ENCODE measurements at places on chromosomes 16 and 17.
A peak's percentile ranks its signal among the peaks of the same experiment; 100 is the strongest.

DNA sequence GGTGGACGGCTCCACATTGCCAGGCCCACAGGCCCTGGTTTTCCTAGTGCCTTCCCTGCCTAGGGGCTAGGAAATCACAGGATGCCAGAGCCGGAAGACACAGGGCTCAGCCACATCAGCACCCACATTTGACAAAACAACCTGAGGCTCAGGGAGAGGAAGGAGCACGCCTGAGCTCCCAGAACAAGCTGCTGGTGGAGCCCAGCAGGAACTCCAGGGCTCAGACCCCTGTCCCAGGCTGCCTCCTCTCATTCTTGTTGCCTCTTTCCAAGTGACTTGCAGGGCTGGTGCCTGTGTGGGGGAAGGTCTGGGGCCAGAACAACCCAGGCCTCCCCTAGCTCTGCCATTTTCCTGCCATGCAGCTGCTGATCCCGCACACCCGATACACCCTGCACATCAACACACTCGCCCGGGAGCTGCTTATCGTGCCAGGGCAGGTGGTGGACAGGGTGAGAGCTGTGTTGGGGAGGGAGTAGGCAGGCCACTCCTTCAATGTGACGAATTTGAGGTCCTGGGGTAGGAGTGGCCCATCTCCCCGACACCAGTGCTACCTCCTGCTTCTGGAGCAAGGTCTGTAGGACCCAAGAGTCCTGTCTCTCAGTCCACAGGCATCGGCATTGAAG lies 7.6 kb downstream of the ALOX15B start:
- DNase-seq, result no peak

DNA sequence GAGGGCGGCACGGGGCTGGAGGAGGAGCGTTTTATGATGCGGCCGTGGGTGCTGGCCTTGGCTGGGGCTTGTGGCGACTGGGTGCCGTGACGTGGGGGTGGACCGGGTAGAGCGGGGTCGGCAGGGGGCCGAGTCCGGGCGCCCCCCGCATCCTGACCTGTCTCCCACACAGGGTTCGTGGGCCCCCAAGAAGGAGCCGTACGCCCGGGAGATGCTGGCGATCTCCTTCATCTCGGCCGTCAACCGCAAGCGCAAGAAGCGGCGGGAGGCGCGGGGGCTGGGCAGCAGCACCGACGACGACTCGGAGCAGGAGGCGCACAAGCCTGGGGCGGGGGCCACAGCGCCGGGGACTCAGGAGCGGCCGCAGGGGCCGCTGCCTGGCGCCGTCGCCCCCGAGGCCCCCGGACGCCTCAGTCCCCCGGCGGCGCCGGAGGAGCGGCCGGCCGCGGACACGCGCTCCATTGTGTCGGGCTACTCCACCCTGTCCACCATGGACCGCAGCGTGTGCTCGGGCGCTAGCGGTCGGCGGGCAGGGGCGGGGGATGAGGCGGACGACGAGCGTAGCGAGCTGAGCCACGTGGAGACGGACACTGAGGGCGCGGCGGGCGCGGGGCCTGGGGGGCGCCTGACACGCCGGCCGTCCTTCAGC lies 81.6 kb downstream of the ARHGAP23 start:
- DNase-seq, result no peak

DNA sequence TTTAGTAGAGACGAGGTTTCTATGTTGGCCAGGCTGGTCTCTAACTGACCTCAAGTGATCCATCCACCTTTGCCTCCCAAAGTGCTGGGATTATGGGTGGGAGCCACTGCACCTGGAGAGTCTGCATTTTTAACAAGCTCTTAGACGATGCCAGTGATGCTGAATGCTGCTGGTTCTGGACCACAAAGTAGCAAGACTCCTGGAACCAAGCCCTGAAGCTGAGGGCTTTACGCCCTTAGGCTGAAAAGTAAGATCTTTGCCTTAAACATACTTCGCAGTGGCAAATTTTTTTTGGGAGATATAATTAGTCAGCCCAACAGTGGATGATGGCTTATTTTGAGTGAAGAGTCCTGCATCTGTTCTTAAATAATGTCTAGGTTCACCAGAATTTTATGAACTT lies 14.0 kb downstream of the METTL9 start:
- no peak for DNase-seq

- DNase-seq, result no peak
Measured at GRCh38 chr16:54935266-54935968, 4.8 kb downstream of the IRX5 start.

DNA sequence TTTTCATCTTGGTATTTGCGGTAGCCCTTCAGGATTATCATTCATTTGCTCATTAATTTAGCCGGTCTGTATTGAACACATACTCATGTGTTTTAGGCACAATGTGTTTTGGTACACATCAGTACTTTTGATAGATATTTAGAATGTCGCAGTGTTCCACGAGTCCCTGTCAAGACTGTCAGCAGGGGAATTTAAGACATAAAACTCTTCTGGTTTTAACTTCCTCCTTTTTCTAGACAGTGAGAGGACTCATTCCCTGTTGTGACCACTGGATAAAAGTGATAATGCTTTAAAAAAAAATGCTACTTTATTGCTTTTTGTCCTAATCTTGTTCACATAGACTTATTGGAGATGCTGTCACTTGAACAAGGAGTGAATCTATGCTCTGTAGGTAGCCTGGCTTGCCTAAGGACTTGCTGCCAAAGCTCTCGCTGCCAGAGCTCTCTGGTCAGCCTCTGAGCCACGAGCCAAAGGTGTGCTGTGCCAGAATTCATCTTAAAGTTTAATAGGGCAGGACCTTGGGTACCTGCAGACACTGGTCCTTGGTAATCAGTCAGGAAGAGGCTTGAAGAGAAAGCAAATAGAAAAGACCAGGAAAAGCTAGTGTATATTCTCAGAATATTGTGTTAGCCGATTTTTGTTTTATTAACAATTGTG lies 5.4 kb downstream of the DCAF7 start:
- no peak for DNase-seq

- no peak for DNase-seq
Measured at GRCh38 chr17:39045948-39046679, 78.9 kb upstream of the FBXO47 start.

- no peak for DNase-seq
Measured at GRCh38 chr17:1553354-1554266, 9.0 kb downstream of the PITPNA start.

GRCh38 chr17:78168903-78169793 lies 767 bp downstream of the SYNGR2 start:
- peak; percentile 48 for DNase-seq

- peak; percentile 38 for DNase-seq
Measured at GRCh38 chr17:19003543-19004420, 782 bp downstream of the FAM83G start.

DNA sequence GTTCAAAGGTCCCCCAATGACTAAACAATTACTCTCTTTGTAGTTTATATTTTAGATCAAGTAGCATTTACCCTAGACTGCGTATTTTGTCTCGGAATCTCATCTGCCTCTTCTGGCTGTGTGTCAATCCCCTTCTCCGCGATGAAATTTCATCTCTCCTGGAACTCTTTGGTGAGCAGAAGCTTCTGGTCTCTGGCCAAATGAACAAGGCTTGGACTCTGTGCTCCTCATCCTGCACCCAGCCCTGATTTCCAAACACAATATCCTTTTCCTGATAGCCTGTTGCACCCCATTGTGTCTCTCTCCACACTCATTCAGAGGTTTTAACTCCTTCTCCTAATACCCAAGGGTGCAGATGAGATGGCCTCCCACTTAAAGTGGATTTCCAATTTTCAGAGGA lies 609.4 kb upstream of the CDH5 start:
- DNase-seq, result no peak

DNA sequence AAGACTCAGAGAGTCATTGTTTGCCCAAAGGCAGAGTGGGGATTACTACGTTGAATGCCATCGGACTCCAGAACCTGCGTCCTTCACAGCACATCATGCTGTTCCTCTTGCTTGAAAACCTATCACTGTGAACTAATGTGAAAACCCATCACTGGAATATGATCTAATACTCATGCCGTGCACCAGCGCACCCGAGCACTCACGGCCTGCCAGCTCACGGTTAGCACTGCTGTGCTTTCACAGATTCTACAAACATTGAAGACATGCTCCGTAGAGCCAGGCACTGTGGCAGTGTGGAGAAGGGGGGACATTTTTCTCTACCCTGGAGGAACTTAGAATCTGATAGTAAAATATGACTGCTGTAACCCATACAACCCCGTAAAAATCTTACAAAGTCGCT lies 350.4 kb downstream of the C16orf95 start:
- no peak for DNase-seq

DNA sequence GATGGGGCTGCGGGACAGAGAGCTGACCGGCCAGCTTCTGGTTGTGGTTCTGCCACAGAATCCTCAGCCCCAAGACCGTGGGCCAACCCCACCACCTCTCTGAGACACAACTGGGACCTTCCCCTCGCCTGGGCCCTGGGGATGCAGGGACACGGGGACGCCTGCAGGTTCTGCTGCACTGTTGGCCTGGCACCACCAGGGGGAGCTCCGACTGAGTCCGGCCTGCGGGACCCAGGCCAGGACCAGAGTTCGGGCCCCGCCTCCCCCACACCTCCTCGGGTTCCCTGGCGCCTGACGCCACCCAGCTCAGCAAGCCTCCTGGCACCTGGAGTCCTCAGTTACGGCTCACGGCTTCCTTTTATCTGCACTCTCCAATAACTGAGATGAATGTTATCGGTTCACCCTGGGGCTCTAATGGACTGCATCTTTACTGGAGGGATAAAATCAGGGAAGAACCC lies 27.3 kb downstream of the TBC1D16 start:
- DNase-seq, result peak; percentile 63

DNA sequence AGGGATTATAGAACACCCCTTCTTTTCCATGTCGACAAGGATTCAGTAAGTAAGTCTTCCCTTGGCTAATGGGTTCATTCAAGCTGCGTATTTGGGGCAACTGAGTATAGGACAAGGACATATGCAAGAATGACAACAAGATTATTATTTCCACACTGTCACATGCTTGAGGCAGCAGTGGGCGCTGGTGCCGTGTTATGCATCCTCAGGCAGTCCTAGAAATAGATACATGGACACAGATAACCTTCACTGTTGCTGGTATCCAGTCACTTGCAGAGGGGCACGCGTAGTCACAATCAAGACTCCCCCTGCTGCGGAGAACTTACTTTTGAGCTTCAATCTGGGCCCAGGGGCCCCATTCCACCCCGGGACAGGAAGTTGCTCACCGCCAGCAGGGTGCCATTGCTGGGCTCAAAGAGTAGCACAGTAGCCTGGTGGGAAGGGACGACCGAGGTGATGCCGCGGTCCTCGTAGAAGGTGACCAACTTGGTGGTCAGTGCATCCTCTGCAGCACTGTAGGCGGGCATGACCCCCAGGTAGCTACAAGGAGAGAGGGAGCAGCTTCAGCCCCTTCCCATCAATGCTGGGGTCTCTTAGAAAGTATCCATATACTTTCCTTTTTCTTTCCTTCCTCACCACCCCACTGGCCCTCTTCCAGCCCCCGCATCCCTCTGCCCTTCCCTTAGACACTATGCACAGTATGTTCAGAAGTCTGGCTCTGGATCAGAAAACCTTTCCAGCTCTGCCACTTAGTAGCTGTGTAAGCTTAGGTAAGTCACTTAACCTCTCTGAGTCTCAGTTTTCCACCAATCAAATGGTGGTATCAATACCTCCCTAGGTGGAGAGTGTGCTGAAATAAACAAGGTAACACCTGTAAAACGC lies 804 bp downstream of the CRYM start:
- DNase-seq, result no peak

- DNase-seq, result no peak
Measured at GRCh38 chr17:65750166-65750565, 188.7 kb upstream of the AXIN2 start.

- DNase-seq, result no peak
Measured at GRCh38 chr17:43129671-43130010, 4.5 kb upstream of the BRCA1 start.

GRCh38 chr17:65553646-65554552 lies 7.5 kb downstream of the AXIN2 start:
- no peak for DNase-seq

DNA sequence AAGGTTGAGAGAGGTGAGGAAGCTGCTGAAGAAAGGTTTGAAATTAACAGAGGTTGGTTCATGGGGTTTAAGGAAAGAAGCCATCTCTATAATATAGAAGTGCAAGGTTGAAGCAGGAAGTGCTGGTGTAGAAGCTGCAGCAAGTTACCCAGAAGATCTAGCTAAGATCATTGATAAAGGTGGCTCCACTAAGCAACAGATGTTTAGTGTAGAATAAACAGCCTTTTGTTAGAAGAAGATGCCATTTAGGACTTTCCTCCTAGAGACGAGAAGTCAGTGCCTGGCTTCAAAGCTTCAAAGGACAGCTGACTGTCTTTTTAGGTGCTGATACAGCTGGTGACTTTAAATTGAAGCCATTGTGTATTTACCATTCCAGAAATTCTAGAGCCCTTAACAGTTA lies 29.3 kb downstream of the GOSR1 start:
- DNase-seq, result no peak

GRCh38 chr16:72241930-72242329 lies 70.0 kb upstream of the PMFBP1 start:
- no peak for DNase-seq

- DNase-seq, result no peak
Measured at GRCh38 chr17:17484451-17484899, 7.7 kb downstream of the MED9 start.
